Daoy (cell line): ENCODE measurements at places on chromosomes 16 and 17. TPM values are rescaled to one million over a fixed set of nuclear protein-coding genes. Genes with fewer than 3 reads are reported as not detected.

GRCh38 chr17:2146132-2146871 lies 91.4 kb downstream of the HIC1 start:
- no peak for DNase-seq

CPNE7 gene
- total RNA-seq, result 2.6 and 3.4 TPM in 2 replicates

RNU2-1 gene
- total RNA-seq, result not detected in 2 replicates

- no peak for DNase-seq
These were observed 731.8 kb downstream of the CDH11 start for GRCh38 chr16:64390102-64390501.

DNA sequence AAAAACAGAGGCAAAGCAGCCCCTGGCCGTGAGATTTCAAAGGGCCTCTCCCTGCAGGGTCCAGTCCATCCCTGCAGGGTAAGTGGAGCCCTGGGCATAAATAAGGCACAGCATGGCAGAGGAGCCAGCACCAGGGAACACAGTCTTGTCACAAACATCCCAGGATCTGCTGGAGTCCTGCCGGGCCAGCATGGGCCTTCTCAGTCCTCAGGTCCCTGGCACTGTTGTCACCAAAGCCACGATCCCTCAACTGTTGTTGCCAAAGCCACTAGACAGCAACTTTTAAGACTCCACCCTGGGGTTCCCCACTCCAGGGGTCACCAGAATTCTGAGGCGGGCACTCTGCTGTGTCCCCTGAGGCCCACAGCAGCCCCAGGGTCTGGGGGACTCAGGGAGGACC lies 47.8 kb upstream of the BAHCC1 start:
- DNase-seq, result no peak

DNA sequence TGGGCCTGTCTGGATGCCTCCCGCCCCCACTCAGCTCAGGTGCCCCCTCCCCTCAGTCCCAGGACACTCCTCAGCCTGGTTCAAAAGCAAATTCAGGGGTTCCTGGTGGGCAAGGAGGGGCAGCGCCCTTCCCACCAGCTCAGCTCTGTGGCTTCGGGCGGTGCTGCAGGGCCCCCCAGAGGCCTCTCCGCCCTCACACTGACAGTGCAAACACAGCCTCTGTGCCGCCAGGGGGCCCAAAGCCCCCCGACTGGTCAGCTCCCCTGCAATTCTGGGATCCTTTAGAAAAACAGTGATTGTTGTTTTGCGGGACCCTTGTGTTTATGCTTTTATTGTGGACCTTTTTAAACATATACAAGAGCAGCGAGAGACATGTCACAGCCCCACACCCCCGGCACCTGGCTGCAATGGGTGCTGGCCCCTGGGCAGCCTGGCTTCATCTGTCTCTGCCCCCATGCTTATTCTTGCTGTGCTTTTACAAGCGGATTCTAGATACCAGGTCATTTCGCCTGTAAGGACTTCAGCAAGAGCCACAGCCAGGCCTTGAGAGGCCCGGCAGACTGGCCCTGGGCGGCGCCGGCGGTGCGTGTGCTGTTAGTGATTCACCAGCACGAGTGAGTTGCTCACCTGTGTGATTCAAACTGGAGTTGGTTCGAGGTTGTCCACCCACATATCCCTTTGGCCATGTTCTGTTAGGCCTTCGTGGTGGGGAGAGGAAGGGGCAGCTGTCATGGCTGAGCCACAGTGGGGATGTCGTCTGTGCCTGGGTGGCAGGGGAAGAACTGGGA lies 21.2 kb downstream of the ZNF469 start:
- no peak for DNase-seq

TEX19 gene
- total RNA-seq, result not detected in 2 replicates

SLC35G6 gene
- 0.06 TPM in 1 of 2 replicates, not detected in the other for total RNA-seq

- DNase-seq, result no peak
These were observed 23.9 kb downstream of the PIEZO1 start for GRCh38 chr16:88761143-88761534.

KRTAP4-1 gene
- total RNA-seq, result not detected in 2 replicates

SEPTIN1 gene
- not detected in 2 replicates for total RNA-seq

- DNase-seq, result peak; percentile 88
These were observed 11.5 kb downstream of the KCNG4 start for GRCh38 chr16:84228256-84228838.

DNA sequence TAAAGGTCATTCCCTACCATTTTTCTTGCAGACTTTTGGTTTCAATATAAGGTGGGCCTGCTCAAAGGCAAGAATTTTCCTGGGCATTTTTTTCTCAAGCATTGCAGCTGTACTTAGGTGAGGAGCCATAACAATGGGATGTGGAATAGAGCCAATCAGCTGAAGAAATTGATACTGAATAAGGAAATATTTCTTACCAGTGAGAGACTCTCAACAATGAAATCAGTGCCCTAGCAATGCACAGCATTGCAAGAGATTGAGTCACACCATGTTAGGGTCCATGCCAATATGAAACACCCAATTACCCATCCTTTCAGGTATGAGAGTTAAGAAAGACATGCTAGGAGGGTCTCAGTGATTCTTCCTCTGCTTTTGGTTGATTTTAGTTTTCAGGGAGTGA lies 237.6 kb downstream of the SOX9 start:
- DNase-seq, result peak; percentile 57

DNA sequence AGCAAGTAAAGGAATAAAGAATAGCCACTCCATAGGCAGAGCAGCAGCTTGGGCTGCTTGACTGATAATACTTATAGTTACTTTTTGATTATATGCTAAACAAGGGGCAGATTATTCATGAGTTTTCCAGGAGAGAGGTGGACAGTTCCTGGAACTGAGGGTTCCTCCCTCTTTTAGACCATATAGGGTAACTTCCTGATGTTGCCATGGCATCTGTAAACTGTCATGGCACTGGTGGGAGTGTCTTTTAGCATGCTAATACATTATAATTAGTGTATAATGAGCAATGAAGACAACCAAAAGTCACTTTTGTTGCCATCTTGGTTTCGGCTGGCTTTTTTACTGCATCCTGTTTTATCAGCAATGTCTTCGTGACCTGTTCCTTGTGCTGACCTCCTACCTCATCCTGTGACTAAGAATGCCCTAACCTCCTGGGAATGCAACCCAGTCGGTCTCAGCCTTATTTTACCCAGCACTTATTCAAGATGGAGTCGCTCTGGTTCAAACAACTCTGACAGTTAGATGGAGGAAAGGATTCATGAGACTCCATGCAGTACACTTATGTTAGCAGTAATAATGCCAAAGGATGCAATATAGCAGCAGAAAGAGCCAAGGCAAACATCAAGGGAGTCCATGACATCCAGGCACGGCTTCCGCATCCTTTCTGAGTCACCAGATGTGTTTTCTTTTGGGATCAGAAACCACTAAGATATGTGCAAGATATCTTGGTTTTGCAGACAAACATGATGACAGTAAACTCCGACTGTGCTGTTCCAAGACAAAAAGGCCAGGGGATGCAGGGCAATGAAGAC lies 55.8 kb upstream of the B4GALNT2 start:
- DNase-seq, result peak; percentile 86

BTBD17 gene
- not detected in 2 replicates for total RNA-seq

- DNase-seq, result no peak
These were observed 59.3 kb downstream of the RNF213 start for GRCh38 chr17:80319999-80320344.

- DNase-seq, result no peak
These were observed 3.6 kb downstream of the FOXN1 start for GRCh38 chr17:28509789-28510188.

DNA sequence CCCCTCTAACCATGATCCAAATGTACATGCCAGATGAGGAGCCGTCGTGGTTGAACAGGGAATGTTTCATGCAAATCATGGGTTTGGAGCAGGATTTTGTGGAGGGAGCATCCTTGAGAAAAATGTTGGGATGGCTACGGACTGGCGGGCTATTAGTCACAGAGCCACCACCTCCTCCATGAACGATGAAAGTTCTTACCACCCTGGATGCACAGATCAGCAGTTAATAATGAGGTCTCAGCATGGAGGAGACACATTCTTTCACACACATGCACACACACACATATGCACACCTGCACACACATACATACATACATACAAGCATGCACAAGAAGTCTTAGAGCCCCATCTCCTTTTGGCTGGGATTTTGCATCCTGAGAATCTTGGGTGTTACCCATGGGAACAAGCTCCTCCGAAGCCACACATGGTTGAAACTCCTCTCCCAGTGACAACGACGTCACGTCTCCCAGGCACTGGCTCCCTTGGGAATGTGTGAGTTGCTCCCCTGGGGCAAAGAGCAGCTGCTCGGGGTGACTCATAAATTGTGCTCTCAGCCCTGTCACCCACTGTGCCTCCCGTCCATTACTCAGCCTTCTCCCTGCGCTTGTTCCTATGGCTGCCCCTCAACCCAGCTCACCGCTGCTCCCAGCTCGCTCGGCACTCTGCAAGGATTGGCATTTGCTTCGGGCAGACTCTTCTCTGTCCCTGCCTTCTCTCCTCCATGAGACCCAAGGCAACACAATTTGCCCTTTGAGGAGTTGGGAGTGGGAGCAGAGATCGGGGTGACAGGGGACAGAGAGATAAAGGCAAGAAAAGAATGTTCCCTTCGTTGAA lies 344.6 kb downstream of the SOX9 start:
- DNase-seq, result peak; percentile 96

GRCh38 chr16:11793840-11794239 lies 3.2 kb downstream of the ZC3H7A start:
- DNase-seq, result no peak

XYLT1 gene
- 3.8 and 6.9 TPM in 2 replicates for total RNA-seq

GRCh38 chr17:33383488-33384023 lies 90.5 kb upstream of the ASIC2 start:
- no peak for DNase-seq

TBC1D3G gene
- not detected in 2 replicates for total RNA-seq

NPW gene
- total RNA-seq, result 0.46 and 1.5 TPM in 2 replicates

PITPNM3 gene
- 0.33 and 0.51 TPM in 2 replicates for total RNA-seq

GRCh38 chr16:86865851-86866662 lies 287.7 kb downstream of the FOXL1 start:
- DNase-seq, result peak; percentile 41

DNA sequence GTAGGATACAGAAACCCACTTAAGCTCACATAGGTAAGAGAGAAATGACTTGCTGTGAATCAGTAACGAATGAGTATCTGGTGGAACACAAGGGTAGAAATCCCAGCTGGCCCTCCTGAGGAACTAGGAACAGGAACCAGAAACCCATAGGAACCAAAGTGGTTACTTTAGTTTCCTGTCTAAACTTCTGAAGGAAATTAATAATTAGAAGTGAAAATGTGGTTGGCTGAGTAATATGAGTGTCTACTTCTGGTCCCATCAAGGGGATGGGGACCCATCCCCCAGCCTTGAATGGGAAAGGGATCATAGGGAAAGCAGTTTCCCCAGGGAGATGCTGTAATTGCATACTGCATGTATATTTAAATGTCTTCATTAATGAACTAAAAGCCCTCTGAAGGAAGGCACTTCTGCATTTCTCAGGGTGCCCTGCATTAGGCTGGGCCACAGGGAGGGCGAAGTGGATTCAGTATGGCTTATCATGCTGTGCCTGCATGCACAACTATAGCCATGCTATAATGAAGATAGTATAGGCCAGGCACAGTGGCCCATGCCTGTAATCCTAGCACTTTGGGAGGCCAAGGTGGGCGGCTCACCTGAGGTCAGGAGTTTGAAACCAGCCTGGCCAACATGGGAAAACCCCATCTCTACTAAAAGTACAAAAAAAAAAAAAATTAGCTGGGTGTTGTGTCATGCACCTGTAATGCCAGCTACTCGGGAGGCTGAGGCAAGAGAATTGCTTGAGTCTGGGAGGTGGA lies 45.6 kb downstream of the CYB5B start:
- DNase-seq, result no peak

GRCh38 chr16:8937803-8938202 lies 25.9 kb downstream of the USP7 start:
- DNase-seq, result no peak

C16orf92 gene
- not detected in 2 replicates for total RNA-seq

ESRP2 gene
- total RNA-seq, result under 0.01 TPM in 1 of 2 replicates, not detected in the other

GRCh38 chr17:61997664-61998063 lies 67.4 kb downstream of the MED13 start:
- DNase-seq, result no peak

GRCh38 chr17:41864498-41864835 lies 756 bp downstream of the KLHL11 start:
- no peak for DNase-seq

DNA sequence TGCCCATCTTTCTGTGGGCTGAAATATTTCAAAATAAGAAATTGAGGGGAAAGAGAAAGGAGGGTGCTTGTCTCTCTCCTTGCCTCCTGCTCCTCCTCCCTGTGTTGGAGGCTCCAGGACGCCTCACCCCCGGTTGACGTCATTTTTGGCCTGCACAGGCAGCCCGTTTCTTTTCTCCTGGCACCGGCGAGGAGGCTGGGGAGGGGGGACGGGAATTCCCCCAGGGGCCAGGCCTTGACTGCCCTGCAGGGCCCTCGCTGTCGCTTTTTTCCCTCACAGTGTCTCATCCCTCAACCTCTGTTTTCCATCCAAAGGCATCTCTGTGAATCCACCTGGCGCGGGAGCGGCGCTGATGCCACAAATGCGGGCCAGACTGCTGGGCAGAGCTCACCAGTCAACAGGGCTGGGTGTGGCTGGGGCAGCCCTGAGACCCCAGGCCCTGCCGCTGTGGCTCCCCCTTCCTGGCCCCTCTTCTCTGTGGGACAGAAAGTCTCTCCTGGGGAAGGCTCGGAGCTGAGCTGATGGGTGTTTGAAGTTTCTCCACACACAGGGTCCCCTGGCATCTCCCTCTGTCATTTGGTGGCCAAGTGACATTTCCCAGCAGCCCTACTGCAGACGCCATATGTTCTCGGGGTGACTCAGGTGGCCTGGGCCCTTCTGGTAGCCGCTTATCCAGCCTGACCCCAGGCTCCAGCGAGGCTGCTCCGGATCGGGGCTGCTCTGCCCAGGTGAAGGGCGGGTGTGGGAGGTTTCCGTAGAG lies 16.0 kb downstream of the CENPX start:
- peak; percentile 87 for DNase-seq

KRT20 gene
- not detected in 2 replicates for total RNA-seq
